Smooth muscle cell of trachea (primary cell): ENCODE measurements at places on chromosomes 2 and 18. TPM values are rescaled to one million over a fixed set of nuclear protein-coding genes. Genes with fewer than 3 reads are reported as not detected.

Gene RAB31
- total RNA-seq: 35.2 and 48.9 TPM in 2 replicates

Gene IL1A
- 0.15 and 0.33 TPM in 2 replicates for total RNA-seq

Gene RMND5A
- total RNA-seq: 10.6 and 18.2 TPM in 2 replicates

Gene MAP3K19
- total RNA-seq: not detected in 2 replicates

Gene SLC5A7
- total RNA-seq: not detected in 2 replicates

Gene NCL
- 162 and 168 TPM in 2 replicates for total RNA-seq

Gene GREB1L
- total RNA-seq: 0.15 TPM in 1 of 2 replicates, not detected in the other

Gene SETBP1
- 3.6 and 6.5 TPM in 2 replicates for total RNA-seq

Gene OSBPL6
- 2.2 and 2.3 TPM in 2 replicates for total RNA-seq

Gene USP40
- 31.3 and 38.5 TPM in 2 replicates for total RNA-seq

Gene MDH1B
- 0.99 and 1.2 TPM in 2 replicates for total RNA-seq

Gene COLEC11
- 0.44 TPM in 1 of 2 replicates, not detected in the other for total RNA-seq

Gene DHRS9
- total RNA-seq: not detected in 2 replicates

Gene PSMA8
- not detected in 2 replicates for total RNA-seq

Gene RRM2
- total RNA-seq: 5.3 and 34.2 TPM in 2 replicates

Gene TMEM169
- total RNA-seq: 0.29 and 0.50 TPM in 2 replicates

Gene FOSL2
- total RNA-seq: 45.2 and 96.1 TPM in 2 replicates

Gene FAM228A
- 1.3 and 6.0 TPM in 2 replicates for total RNA-seq

Gene MYL1
- not detected in 2 replicates for total RNA-seq
